ENCODE measurements at places on chromosomes 13 and 19.

DNA sequence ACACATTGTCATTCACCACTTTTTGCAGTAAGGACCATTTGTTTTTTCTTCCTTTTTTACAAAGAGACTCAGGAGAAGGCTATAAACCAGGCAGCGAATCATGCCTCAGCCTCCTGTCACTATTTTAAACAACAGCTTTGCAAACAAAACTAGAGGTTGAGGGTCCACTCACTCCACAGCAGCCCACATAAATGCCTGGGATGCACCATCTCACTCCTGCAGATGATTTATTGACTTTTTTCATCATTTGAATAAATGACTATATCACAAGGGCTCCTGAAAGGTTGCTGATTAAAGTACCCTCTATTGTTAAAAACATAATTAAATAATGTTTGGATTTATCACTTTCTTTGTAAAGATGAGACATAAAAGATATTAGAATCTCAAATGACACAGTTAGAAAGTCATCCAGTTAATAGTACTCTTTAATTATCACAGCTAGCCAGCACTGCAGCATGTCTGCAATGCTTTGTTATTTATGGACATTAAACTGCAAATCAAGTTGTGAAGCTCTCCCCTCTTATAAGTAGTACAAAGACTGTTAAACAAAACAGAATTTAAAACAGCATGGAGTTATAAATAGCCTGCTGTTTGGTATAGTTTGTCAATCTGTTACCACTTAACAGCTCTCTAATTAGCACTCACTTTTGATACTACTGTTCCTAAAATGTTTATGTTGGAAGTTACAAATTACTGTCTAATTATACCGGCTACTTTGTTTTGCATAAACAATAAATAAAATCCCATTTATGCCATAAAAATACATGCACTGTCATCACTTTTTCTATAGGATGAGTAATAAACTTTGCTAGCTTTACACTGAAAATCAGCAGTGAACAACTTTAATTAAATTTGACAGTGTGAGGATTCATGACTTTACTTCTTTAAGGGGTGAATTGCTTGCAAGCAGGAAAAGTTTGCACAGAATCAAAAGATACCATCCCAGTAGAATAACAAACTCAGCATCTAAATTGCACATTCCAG is 853.2 kb downstream of the UQCRFS1 start:
- no peak for DNase-seq

DNA sequence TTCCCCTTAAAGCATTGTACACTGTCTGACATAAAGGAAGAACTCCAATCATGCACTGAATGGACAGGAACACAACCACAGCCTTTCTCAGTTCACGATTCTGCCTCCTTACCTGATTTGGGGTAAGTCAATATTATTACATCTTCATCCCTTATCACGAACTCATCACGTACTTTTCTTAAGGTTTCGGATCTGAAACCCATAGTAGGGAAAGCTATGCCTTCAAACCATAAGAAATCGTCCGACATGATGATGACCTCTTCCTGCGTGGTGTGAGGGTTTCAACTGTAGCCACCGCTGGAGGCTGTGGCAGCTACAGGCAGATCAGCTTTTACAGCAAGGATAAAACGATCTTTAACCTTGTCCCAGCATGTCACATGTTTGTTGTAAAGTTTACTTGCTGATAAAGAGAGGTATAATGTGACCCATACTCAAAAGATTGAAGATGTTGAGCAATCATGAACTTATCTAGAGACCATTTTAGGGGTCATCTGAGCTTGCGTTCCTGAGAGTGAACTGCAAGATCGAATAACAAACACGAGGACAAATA is at the start of gene SULT2A1:
Gene SULT2A1 (minus strand): TSS at position 306 of the 550 bp plus-strand sequence. CDS start 58 bp downstream, at position 248.
- no peak for DNase-seq

GRCh38 chr19:6033744-6034264 is 55.9 kb upstream of the RANBP3 start:
- no peak for DNase-seq

DNA sequence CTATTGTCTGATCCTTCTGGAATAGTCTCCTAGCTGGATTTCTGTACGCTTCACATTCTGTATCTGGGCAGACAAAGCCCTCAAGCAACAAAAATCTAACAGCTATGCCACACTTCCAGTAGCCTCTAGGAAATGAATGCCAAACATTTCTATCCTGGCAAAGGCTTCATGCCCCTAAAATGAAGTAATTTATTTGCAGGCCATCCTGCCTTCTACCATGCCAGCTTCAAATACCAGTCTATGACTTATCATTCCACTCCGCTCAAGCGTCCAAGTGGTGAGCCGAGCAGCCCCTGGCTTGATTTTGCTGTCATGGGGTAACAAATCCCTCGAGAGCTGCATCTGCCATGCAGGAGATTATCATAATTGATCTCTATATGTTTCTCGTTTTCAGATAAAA is 86.9 kb downstream of the LHFPL6 start:
- DNase-seq: no peak

DNA sequence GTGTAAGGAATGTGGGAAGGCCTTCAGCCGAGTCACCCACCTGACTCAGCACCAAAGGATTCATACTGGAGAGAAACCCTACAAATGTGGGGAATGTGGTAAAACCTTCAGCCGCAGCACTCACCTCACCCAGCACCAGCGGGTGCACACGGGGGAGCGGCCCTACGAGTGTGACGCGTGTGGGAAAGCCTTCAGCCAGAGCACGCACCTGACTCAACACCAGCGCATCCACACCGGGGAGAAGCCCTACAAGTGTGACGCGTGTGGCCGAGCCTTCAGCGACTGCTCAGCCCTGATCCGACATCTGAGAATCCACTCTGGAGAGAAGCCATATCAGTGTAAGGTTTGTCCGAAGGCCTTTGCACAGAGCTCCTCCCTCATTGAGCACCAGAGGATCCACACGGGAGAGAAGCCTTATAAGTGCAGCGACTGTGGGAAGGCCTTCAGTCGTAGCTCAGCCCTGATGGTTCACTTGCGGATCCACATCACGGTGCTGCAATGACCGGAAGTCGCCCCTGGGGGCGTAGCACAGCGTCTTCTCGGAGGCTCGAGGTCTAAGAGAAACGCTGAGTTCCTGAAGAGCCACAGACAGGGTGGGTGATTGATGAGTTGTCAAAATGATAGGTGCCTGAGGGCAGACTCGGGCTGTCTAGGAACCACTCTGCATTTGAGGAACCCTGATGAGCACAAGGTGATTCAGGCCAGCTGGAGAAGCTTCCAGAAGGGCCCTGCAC is 12.2 kb downstream of the ZSCAN22 start:
- no peak for DNase-seq

DNA sequence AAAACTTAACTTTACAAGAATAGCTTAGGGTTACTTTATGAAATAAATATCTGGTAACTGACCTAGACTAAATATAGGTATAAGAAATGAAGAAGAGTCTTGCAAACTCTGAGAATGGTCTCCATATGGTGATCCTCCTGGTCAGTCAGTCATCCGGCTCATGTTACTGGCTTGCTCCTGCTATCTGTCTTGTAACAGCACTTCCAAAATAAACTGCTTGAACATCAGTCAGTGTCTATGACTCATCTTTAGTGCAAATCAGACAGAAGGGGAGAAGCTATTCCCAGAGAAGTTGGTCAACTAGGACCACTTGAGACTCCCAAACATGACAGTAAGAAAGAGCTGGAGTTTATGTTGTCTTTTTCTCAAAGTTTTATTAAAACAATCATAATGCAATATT is 1550.9 kb downstream of the PCDH9 start:
- no peak for DNase-seq

GRCh38 chr13:27367570-27367969 is 56.8 kb upstream of the GTF3A start:
- no peak for DNase-seq

GRCh38 chr19:51359294-51359693 is 6.9 kb downstream of the ETFB start:
- DNase-seq: no peak

GRCh38 chr13:92807353-92807752 is 419.3 kb upstream of the GPC6 start:
- DNase-seq: no peak

- no peak for DNase-seq
These were observed 37.8 kb downstream of the VSTM2B start for GRCh38 chr19:29563486-29564101.

DNA sequence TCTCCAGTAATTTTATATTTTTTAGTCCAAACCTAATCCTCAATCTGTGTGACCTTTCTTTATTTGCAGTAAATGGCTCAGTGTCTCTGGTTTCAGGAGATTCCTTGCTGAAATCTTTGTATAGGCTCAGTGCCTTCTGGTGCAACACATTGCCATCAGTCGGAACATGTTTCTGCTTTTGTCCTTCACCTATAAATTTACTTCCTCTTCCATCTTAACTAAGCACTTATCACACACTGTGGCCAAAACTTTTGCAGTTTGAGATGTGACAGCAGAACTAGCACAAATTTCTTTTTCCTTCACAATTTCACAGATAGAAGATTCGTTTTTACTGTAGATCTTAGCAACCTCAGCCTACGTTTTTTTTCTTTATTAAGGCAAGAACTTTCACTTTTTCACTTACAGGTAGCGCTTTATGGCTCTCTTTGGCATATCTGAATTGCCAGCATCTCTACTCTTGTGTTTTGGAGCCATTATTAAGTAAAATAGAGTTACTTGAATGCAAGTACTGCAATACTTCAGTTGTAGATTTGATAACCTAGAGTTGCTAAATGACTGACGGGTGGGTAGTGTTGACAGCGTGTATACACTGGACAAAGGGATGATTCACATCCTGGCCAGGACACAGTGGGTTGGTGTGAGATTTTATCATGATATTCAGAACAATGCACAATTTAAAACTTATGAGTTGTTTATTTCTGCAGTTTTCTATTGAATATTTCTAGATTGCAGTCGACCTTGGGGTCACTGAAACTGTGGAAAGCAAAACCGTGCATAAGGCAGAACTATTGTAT is 44.3 kb downstream of the NDFIP2 start:
- DNase-seq: no peak

DNA sequence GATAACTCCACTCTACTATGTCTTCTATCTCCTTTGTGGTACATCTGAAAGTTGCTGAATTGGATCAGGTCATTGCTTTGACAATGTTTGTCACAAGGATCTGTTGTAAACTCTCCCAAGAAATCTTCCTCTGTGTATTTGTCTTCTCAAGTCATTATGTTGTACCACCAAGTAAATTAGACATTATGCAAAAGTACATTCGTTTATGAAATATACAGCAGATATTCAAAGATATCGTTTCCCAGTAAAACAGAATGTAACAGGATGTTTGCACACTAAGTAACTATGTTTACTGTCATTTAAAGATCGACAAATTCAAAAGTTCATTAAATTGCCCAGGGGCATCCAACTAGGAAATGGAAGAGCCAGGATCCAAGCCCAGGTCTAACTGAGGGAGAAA is 739.4 kb downstream of the EFNB2 start:
- no peak for DNase-seq

GRCh38 chr19:54390942-54391577 is 24.2 kb upstream of the TTYH1 start:
- DNase-seq: no peak

GRCh38 chr13:90768116-90768515 is 579.4 kb upstream of the MIR17HG start:
- no peak for DNase-seq

- DNase-seq: no peak
These were observed 5.1 kb downstream of the RGCC start for GRCh38 chr13:41462427-41462826.

DNA sequence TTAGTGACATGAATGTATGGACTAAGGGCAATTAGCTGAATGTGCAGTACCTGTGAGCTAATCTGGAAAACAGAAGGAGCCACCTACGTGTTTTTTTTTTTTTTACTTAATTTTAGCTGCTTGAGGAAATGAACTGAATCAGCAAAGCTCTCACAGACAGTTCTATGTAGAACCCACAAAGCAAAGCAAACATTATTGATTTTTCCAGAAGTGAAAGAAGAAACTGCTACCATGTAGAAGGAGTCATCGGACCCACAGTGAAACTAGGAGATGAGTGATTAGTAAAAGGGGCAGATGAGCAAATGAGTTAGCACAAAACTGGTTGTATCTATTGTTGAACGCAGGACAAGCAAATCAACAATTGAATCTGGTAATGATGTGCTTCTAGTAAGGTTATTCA is 94.1 kb upstream of the SLC7A1 start:
- DNase-seq: no peak

DNA sequence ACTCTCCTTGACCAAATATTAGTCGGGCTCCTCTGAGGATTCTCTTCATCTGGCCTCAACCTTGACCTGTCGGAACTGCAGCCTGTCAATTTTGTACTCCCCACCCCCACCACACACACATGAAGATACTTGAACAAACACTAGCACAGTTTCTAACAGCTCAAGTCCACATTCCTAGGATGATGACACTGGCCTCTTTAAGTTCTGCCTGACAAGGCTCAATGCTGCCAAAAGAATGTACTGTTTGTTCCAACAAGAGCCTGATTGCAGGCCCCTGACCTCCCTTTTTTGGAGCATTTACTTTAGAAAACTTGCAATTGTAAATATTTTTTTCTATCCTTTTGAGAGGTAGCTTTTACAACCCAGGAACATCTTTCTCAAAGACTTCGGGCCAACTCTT is 169.2 kb upstream of the IRS2 start:
- no peak for DNase-seq

DNA sequence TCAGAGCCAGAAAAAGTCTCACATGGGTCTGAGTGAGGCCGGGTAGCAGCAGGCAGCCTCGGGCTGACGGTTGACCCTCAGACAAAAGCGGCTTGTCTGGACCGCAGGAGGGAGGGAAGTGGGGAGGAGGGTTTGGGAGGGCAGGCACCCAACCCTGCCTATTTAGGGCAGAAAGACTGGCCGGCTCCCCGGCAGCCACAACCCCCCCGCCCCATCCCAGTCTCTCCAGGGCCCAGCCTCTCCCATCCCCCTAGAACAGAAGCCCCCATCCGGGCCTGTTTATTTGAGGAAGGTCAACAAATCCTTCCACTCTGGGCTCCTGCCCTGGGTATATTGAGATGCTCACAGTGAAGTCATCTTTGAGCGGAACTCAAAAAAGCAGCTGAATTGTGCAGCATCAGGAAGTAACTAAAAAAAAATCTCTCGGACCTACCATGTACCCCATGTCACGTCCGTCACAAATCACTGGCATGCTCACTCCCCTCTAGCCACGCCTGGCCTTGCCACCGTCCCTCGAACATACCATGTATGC is 6.3 kb downstream of the DACT3 start:
- no peak for DNase-seq

Data from SIG-M5 (cell line).